Activated CD8-positive, alpha-beta memory T cell treated with anti-CD3 and anti-CD28 coated beads, Interleukin-2, amount 10 ng/mL, durations not matched to agents 7 days and 5 days (primary cell): ENCODE measurements at places on chromosomes 7 and 10.

DNA sequence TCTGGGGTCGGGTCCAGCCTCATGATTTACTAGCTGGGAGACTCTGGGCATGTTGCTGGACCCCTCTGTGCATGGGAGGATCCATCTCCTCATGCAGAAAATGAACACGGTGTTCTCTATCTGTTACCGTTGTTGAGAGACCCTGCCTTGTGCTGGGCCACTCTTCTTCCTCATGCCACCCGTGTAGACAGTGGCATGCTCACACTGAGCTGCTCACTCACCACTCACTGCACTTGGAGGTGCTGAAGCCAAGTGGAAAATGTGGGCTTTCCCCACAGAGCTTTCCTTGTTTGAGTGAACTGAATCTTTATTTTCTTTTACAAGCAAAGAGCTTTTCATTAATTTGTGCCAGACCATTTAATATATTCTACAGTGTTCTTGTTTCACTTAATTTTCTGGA lies 77.5 kb upstream of the GDF10 start:
- DNase-seq, result no peak

GRCh38 chr10:77866598-77866997 lies 60.0 kb downstream of the DLG5 start:
- no peak for DNase-seq

DNA sequence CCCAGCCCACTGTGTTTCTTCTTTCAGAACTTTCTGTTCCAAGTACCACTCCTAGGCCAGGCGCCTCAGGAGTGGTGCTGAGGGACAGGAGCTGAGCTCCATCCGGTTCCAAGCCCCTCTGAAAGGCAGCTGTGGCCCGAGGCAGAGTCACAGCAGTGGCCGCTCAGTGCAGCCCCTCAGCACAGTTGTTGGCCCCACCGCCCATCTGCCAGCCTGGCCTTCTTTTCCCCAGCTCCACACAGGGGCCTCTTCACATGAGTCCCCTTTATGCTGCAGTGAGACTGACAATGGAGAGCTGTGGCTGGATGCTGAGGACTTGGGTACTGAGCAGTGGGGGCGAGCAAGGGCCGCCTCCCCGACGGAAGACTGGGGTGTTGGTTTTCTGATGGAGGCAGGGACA lies 9.5 kb downstream of the BUD31 start:
- no peak for DNase-seq

DNA sequence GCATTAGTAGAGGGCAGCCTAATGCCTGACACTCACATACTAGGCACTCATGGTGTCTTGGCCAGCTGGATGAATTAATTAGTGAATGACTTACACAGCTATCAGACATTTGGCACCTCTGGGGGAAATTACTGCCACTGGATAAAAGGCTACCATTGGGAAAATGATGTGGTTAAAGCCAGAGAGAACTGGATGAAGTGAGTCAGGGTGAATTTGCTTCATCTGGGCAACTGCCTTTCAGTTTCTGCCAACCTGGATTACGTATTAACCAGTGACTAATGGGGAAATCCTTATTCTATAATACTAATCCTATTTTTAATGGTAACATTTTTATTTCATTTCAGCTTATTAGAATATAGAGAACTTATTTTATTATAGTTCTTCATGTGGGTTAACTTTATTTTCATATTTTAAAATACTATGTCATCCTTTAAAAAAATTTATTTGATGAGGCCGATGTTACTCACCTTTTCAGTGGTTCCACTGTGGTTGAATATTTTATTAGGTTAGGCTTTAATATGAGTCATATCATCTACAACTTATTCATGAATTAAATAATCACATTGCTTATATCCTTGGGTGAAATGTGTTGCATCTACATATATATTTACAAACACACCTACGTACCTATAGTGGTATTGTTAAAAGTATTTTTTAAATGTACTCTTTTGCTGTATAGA lies 85.6 kb upstream of the CAPZA2 start:
- no peak for DNase-seq

DNA sequence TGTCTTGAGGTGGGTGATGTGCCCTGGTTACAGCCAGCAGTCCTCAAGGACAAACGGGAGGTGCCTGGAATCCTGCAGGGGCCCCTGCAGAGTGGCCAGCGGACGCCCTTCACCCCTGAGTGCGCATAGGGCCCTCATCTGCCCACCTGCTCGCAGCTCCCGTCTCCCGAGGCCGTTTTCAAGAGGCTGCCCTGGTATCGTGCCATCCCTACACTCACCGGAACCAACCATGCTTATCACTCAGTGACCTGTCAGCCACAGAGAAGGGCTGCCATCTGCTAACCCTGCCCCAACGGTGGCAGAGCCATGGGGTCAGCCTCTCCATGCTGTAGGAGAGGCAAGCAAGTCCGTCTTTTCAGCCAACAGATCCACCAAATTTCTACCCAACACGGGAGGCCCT lies 122.0 kb downstream of the FAM53B start:
- DNase-seq, result no peak

GRCh38 chr7:2546776-2547586 lies 8.3 kb downstream of the BRAT1 start:
- DNase-seq, result no peak

DNA sequence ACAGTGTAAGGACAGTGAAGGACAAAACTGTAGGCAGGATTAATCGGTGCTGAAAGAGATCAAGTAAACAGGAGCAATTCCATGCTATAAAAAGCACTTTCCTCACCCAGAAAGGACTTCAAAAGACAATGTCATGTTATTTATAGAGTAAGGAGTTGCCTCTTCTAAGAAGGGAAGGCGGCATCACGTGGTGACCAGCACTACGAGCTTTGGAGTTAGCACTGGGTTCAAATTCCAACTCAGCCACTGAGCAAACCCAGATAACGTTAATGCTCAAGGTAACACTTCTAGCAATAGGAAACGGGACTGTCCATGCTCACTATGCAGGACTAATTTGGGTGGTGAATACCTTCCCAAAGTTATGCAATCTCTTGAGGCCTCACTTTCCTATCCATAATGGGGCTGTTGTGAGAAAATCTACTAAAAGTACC lies 715 bp upstream of the PANK1 start:
- DNase-seq, result no peak

DNA sequence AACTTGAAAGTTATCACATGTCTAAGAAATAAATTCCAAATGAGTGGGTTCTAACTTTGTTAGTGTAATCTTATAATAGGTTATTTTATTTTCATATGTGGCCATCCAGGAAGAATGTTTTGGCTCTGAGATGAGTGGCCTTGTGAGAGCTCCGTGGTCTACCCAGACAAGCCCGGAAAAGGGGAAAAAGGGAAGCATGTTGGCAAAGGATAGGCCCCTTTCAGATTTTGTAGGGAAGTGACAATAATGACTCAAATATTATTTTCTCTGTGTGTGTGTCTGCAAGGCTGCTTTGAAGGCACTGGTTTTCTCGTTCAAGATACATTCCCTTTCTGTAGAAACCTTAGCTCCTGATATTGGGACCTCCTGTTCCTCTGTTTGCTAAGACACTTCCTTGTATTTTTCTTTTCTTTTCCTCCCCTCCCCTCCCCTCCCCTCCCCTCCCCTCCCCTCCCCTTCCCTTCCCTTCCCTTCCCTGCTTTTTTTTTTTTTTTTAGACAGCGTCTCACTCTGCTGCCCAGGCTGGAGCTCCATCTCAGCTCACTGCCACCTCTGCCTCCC lies 240.8 kb downstream of the LRMDA start:
- DNase-seq, result no peak

- no peak for DNase-seq
These were observed 16.3 kb upstream of the THSD7A start for GRCh38 chr7:11848251-11848650.

- DNase-seq, result no peak
These were observed 133.4 kb upstream of the ADO start for GRCh38 chr10:62671104-62671503.

- no peak for DNase-seq
These were observed 185.3 kb downstream of the WDR11 start for GRCh38 chr10:121036431-121036830.

GRCh38 chr7:27091105-27091504 lies 4.7 kb downstream of the HOXA1 start:
- no peak for DNase-seq

DNA sequence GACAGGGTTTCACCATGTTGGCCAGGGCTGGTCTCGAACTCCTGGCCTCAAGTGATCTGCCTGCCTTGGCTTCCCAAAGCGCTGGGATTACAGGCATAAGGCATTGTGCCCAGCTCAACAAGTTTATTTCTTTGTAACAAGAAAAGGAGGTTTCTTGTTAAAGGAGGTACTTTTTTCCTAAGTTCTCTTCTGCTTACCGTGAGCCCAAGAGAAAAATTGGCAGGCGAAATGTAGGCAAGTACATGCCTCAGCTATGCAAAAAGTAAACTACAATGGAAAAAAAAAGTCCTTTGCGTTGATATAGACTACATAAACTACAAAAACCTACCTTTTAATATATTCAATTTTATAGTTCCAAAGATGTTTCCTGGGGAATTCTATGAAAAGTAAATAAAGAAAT lies 122.6 kb downstream of the DKK1 start:
- DNase-seq, result no peak

DNA sequence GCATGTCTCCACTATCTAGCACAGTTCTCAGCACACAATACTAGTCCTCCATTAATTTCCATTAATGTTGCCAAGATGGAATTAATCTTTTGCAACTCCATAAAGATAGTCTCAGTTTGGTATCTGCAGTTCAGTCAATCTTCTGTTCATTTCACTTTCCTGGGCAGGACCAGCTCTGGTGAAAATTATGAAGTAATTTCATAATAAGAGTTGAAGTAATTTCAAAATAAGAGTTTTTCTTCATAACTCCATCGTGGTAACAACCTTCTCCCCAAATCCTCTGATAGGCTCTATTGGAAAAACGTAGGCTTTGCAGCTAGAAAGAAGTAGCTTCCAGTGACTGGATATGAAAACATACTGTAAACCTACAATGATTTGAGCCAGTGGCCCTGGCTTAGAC lies 618.2 kb downstream of the TYW1 start:
- DNase-seq, result no peak

GRCh38 chr7:111242141-111242755 lies 151.3 kb downstream of the LRRN3 start:
- no peak for DNase-seq

- DNase-seq, result no peak
These were observed 312.3 kb downstream of the CAMK1D start for GRCh38 chr10:12661671-12662070.

GRCh38 chr10:122847782-122848604 lies 2.3 kb upstream of the CUZD1 start:
- no peak for DNase-seq

DNA sequence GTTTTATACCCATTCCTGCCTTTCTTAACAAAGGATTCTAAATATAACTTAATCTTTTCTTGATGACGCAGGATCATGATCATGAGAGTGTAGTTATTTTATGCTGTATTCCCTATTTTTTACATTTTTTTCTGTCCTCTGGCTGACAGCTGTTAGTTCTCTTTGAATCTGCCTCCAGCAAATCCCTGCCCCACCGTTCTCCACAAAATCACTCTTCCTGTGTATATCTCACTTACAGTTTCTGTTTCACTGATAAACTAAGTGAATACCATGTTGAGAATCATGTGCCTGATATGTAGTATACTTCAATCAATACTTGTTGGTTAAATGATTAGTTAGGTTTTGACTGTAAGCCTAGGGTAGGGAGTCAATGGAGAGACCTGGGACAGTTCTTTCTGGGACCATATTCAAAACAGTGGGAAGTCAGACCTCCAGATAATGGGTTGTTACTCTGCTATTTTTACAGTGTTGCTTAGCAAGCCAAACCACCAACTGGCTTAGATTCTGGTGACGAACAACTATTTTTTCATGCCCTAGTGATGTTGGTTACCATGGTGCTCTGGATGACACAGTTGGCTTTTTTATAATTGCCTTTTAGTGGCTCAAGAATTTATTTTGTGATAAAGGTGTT lies 12.8 kb downstream of the CNNM1 start:
- DNase-seq, result no peak

DNA sequence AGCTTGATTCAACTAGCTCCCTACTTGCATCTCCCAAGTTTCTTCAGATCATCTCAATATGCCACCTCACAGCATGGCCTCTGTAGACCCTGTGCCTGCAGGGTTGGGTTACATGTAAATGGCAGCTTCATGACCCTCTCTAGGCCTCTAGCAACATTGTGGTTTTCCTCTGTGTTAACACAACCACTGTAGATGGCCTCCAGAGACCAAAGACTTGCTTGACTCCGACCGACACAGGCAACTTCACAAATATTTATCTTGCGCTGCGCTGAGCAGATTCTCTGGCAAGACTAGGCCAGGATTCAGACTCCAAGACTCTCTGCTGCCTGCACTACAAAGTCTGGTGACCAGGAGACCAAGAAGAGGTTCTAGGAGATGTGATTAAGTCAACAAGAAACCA lies 75.9 kb downstream of the CNOT4 start:
- DNase-seq, result no peak

GRCh38 chr7:157033483-157034473 lies 23.3 kb upstream of the MNX1 start:
- DNase-seq, result no peak

GRCh38 chr10:101228153-101228965 lies 904 bp downstream of the LBX1 start:
- no peak for DNase-seq
